Midbrain (tissue), 1 donor: ENCODE measurements at places on chromosomes 7 and 10.

DNA sequence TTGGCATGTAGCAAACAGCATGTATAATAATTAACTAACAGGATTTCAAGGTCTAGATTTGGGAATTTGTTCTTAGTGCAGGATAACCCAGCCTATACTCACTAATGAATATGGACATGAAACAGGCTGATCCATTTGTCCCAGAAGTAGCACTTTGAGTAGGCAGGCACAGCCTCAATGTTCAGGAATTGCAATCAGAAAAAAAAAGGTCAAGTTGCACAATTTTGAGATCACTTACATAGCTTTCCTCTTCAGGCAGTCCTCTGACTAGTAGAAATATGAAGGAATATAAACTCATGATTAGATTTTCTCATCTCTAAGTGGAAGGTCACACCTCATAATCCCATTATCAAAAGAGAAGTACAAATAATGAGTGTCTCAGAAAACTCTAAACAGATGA, 921.4 kb upstream of the CELF2 start:
- no peak for DNase-seq

DNA sequence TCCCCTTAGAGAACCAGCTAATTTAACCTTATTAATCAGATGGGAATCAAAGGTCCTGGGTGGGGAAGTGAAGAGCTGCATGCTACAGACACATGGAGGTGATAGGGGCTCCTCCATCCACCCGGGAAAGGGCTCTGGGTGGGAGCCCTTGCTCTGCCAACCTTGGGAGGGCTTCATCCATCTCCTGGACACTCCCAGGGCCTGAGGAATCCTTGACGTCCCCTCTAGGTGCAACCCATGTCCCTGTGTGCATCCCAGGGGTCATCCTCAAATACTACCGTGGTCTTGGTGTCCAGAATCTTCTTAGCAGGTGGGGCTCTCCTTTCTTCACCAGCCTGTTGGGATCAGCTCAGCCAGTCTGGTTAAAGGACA, 55.4 kb upstream of the IGFBP3 start:
- no peak for DNase-seq

- DNase-seq: peak; percentile 78
These were observed 33.9 kb downstream of the CACUL1 start for GRCh38 chr10:118720685-118721538.

GRCh38 chr7:148856891-148857290, 27.2 kb downstream of the EZH2 start:
- no peak for DNase-seq

DNA sequence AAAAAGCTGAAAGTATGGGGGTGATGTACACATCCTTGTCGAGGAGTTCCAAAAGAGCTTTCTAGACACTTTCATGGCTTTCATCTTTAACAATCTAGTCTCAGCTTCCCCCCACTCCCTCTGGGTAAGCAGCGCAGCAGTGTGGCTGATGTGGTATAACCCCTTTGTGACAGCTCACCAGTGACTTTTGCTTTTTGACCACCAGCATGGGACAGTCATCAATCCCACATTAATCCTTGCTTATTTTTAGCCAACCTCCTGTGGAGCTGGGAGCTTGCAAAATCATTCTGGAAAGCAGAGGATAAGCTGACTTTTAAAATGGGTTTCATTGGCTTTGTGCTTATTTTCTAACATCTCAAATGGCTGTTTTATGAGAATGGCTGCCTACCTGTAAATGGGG, 272.7 kb downstream of the HDAC9 start:
- no peak for DNase-seq

- DNase-seq: no peak
These were observed 16.2 kb downstream of the RAMP3 start for GRCh38 chr7:45173596-45174327.

DNA sequence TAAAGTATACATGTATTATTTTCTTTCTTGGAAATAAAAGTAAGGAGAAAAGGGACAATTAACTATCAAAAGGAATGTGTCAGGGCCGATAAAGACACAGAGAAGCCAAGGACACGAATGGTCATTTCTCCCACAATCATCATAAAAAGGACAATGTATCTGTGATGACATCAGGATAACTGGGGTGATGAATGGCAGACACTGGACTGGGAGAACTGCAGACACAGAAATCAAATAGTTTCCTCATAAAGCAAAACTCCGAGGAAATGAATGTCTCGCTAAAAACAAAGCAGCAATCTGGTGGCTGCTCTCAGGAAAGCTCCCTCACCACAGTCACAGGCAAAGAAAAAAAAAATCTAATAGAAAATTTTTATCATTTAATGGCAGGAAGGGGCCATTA, 69.3 kb upstream of the NPY start:
- no peak for DNase-seq

GRCh38 chr10:96910488-96911395, 78.6 kb downstream of the LCOR start:
- DNase-seq: peak; percentile 49
